ENCODE measurements at places on chromosomes 2 and 18.

DNA sequence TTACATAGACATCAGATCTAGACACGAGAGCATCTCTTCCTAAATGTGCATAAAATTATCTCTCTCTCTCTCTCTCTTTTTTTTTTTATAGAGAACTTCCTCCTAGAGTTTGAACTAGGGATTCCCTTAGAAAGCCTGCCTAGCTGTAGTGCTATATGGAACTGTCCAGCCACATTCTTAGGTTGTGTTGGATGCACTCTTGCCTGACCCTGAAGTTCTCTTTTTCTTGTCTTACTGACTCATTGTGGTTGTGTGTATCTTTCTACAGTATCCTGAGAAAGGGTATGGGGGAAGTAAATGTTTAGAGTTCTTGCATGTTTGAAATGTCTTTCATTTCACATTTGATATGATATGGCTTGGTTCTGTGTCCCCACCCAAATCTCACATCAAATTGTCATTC is 368.2 kb downstream of the CDH2 start:
- peak; percentile 19 for DNase-seq

GRCh38 chr18:11147371-11147951 is 1.9 kb downstream of the PIEZO2 start:
- DNase-seq = no peak

DNA sequence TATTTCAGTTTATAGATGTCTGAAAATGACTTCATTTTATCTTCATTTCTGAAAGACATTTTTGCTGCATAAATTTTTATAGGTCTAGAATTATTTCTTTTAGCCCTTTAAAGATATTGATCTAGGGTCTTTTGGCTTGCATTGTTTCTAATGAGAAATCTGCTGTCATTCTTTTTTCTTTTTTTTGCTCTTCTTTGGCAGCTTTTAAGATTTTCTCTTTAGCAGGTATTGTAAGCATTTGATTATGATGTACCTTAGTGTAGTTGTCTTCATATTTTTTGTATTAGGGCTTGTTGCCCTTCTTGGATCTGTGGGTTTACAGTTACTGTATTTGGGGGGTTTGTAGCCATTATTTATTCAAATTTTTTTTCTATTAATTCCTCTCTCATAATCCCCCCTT is 66.0 kb upstream of the IL1R1 start:
- no peak for DNase-seq

GRCh38 chr2:233563663-233564430 is 2.7 kb downstream of the USP40 start:
- peak; percentile 9 for DNase-seq

DNA sequence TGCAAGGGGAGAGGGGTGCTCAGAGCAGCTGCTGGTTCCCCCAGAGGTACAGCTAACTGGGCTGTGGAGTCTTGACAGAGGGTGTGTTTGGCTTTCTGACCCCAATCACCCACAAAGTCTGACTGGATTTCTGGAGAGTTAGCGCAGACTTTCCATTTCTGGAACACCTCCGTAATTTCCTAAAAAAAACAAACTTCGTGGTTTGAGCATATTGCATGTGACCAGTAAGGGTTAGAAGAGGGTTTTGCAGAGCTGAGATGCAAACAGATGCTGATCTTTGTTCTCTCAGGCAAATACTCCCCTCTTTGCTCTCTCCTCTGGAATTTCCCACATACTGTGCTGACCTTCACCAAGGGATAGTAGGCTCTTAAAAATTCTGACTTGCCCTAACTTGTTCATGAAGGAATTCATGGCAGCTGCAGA is 44.5 kb upstream of the TMEM247 start:
- DNase-seq = peak; percentile 61

GRCh38 chr2:16619576-16620245 is 45.9 kb downstream of the CYRIA start:
- no peak for DNase-seq

- DNase-seq = no peak
These were observed 792.8 kb upstream of the PIK3C3 start for GRCh38 chr18:41162191-41162590.

DNA sequence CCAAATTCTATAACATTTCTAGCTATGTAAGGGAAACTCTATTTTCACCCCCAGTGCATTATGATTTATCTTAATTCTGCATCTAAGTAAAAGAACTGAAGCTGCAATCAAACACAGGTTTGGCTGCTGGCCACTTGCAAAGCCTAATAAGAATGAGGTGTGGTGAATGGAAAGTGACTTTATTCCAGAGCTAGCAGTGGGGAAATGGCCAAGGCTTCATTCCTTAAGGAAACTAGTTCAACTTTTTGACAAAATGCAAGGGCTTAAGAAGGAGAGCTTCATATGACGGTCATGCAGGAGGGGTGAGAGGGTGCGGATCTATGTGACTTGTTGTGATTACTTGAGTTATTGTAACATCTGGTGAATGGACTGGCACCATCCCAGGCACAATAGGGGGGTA is 1802.0 kb downstream of the SUCLG1 start:
- DNase-seq = no peak

GRCh38 chr2:24919506-24920097 is 435 bp downstream of the ADCY3 start:
- no peak for DNase-seq

DNA sequence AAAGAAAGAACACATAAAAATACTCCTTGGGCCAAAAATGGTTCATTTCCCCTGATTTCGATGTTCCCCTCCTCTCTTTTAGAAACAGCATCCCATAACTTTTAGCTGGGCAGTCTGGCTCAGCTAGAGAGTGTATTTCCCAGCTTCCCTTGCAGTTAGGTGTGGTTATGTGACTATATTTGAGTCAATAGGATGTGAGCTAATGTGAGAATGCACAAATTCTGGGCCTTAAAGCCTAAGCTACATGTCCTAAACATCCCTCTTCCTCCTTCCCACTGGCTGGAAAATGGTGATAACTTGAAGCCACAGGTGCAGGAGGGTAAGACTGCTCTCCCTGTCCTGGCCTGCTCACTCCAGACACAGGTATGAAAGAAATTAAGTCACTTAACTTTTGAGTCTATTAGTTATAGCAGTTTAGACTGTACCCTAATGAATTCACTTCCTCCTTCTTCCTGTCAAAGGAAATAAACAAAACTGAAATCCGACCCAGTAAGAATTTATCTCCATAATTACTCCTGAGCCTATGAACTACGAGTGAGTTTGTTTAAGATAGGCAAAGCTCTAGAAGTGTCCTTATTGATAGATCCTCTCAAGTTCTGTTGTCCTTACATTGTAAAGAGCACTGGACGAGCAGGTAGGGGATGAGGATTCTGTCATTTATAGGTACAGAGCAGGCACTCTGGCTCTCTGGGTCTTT is 177.6 kb downstream of the MTX2 start:
- DNase-seq = no peak

- no peak for DNase-seq
These were observed 51.6 kb downstream of the BMP10 start for GRCh38 chr2:68819556-68819955.

GRCh38 chr2:20724500-20725053 is 57.6 kb downstream of the GDF7 start:
- no peak for DNase-seq

DNA sequence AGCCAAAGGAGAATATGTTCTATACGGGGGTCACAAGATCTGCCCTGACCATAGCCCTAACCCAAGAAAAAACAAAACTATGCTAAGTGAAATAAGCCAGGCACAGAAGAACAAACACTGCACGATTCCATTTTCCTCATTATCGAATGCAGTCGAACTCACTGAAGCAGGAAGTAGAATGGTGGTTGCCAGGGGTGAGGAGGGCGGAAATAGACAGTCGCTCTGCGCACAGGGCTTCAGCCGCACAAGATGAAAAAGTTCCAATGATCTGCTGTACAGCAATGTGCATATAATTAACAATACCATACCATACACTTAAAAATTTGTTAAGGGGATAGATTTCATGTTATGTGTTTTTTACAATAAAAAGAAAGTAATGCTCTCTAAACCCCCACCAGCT is 257.7 kb downstream of the TXNL1 start:
- DNase-seq = peak; percentile 41

DNA sequence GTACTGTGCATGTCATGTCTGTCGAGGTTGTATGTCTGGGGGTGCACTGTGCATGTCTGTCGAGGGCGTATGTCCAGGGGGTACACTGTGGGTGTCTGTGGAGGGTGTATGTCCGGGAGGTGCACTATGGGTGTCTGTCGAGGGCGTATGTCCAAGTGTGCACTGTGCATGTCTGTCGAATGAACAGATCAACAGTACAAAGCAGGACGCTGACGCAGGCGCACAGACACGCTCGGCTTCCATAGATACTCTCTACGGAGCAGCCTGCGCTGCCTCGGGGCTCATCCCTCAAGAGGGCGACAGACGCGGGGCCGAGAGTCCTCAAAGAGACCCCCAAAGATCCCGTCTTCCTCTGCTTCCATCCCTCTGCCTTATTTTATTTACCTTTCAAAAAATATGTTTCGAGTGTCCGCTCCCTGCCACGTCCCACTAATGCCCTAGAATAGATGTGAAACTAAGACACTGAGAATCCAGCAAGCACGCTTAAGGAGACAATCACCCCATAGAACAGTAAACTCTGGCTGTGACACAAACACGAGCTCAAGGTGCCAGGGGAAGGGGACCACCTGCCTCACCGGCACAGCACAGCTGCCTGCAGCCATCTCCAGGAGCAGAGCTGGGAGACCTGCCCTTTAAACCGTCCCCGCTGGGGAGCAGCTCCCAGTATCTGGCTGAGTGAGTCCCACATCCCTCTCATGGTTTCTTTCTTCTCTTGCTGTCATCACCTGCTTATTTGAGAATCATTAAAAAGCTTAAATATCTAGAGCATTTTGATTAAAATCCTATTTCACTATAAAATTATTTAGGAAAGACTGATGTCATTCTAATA is 250.5 kb upstream of the MYT1L start:
- no peak for DNase-seq

DNA sequence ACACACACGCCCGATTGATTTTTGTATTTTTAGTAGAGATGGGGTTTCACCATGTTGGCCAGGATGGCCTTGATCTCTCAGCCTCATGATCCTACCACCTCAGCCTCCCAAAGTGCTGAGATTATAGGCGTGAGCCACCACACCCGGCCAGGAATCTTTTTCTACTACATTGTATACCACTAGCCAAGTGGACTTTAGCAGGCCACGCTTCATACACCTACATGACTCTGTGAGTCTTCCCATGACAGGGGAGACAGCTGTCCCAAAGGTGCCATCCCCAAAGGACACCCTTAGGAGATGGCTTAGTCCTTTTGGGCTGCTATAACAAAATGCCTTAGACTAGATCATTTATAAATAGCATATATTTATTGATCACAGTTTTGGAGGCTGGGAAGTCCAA is 32.8 kb downstream of the ERMN start:
- no peak for DNase-seq

DNA sequence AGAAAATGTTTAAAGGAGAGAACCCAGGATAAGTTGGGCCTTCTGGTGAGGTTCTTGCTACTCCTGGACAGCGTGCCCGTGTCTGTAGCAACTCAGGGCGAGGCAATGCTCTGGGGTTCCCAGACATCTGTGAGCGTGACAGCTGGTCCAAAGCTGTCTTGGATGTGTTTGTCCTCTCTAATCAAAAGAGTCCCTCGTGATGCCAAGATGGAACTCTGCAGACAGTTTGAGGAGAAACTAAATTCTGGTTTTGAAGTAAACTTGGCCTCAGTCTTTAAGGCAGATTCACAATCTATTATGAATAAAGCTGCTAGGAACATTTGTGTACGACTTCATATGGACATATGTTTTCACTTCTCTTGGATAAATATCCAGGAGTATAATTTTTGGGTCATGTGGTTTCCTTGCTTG is 47.3 kb downstream of the TMEM17 start:
- no peak for DNase-seq

DNA sequence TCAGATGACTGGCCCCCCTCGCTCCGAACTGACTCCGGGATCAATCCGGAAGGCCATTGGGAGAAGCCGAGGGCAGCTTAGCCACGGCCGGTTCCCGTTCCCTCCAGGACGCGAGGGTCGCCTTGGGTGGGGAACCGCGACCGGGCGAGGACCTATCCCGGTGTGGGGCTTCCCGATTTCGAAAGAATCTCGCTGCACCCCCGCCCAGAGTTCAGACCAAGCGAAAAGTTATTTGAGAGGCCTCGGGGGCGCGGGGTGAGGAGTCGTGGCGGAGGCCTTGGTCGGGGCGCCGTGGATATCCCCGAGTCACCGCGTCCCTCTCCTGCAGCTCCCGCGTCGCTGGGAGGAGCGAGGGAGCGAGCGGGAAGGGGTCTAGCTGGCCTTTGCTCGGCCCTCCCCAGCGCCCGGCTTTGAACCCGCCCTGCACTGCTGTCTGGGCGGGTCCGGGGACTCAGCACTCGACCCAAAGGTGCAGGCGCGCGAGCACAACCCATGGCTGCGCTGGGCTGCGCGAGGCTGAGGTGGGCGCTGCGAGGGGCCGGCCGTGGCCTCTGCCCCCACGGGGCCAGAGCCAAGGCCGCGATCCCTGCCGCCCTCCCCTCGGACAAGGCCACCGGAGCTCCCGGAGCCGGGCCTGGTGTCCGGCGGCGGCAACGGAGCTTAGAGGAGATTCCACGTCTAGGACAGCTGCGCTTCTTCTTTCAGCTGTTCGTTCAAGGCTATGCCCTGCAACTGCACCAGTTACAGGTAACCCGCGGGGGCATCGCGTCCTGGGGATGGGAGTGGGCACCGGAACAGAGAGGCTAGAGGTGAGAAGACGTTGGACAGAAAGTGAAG is at the start of gene CYP27A1:
TSS of gene CYP27A1 (plus strand) at position 457 of the 837 bp plus-strand sequence. CDS start at position 493, 36 bp downstream.
- DNase-seq = peak; percentile 31

DNA sequence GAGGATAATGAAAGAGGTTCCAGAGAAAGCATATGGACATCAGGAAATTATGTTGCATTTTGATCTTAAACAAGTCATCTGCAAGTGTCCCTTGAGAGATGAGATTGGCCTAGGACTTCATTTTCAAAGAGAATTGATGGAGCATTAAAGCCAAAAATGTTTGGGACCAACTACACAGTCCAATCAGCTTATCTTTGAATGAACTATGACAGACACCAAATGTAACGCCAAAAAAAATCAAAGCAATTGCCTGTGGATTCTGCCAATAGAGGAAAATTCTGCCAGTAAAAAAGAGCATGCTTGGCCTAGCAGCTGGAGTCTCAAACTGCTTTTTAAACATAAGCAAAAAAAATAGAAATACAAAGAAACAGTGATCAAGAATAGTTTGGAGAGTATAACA is 594.5 kb upstream of the CHAC2 start:
- DNase-seq = no peak

DNA sequence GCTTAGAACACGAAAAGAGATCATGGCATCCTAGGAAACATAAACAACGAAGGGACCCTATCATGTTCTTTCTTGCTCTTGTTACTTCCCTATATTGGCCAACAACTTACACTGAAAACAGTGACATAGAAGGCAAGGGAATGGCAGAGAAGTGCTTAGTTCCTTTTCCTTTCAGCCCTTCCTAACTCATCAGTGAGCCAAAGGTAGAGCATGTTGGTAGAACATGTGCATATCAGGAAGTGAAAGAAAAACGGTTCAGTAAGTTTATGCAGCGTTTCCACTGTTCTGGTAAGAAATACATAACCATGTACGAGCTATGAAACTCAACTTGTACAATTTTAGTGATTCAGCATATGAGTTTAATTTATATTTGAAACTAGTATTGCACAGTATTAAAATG is 21.7 kb downstream of the AKAIN1 start:
- no peak for DNase-seq
